ENCODE measurements at places on chromosomes 6 and 20.
A peak's percentile ranks its signal among the peaks of the same experiment; 100 is the strongest.

DNA sequence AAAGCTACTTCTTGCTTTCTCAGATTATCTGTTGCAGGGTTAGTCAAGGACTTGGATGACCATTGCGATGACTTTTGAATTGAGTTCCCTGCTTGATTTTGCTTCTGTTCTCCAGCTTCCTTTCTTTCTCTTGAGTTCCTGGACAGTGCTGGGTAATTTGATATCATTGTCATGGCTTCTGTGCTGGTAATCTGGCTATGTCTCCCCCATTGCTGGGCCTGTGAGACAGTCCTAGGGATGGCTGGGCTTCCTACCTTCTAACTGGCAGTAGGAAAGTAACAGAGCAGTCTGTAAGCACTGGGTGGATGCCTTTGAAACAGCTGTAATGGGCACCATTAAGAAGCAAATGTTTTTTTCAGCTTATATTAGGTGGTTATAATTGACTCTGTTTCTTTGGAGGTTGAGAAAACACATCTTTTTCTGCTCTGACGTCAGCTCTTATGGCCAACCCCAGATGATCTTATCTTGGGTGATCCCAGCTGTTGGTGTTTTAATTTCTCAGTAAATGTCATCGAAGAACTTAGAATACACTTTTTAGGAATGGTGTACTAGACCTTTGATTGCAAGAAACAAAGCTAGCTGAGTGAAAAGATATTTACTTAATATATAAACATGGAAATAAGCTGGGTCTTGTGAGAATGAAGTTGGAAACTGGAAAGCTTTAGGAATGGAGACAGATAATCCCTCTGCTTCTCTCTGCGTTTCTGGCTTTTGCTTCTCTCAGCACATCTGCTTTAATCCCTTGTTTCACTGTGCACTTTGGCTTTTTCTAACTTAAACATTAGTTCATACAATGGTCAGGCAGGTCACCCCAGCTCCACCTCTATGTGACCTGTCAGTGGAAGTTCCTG, 195.0 kb upstream of the MAN1A1 start:
- DNase-seq, result no peak

DNA sequence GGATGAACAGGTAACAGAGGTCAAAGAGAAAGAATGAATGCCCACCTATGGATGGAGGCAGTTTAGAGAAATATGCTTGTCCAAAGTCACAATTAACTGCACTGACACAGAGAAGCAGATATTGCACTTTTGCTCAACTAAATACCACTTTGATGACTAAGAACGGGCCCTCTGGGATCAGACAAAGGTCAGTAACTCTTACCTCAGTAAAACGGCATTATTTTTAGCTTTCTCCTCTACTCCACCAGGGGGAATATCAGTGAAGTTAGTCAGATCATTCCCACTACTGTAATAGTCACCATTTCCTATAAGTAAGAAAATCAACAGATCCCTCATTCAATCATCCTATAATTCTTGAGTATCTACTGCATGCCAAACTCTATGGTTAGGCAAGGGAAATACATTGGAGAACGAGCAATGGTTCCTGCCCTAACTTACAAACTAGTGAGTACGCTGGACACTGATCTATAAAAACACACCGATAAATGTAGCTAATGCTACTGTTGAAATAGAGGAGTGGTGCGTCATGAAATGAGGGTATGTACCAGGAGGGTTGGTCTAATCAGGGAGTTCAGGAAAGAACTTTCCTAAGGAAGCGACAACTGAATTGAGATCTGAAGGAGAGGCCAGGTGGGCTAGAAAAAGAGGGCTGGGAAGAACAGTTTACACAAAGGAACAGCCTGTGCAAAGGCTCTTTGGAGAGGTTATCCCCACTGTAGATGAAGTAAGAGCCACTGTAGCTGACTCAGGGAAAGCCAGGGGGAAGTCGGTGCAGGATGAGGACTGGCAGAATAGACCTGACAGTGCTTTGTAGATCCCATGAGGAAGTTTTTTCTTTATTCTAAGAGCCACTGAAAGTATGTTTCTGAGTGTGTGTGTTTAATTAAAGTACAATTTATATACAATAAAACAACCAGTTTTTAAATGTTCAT, 9.2 kb downstream of the ECI2 start:
- no peak for DNase-seq

DNA sequence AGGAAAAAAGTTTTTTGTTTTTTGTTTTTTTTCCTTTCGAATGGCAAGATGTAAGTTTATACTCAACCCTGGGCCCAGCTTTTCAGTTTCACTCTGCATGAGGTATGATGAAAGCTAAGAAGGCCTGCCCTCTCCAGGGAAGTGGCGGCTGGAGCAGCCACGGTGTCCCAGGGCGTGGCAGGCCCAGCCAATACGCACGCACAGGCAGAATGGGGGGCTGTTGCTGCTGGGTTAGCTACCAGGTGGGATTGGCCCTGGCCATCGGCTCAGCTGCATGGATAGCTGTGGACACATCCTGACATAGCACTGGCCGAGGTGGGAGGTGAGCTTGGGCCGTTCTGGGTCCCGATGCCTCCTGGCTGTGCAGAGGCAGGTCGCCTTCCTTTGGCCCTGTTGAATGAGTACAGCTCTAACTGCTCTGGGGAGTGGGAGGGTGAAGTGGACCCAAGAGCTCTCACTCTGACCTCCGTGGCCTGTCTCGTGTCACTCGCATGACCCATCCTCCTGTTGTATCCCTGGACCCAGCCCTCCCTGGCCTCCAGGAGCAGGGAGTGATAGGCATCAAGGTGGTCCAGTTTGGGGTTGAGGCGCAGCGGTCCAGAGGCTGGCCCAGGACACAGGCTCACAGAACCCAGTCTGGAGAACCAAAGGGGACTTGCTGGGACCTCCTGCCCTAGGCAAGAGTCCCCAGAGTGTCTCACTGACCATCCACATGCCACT, 18.1 kb downstream of the MYT1 start:
- no peak for DNase-seq

DNA sequence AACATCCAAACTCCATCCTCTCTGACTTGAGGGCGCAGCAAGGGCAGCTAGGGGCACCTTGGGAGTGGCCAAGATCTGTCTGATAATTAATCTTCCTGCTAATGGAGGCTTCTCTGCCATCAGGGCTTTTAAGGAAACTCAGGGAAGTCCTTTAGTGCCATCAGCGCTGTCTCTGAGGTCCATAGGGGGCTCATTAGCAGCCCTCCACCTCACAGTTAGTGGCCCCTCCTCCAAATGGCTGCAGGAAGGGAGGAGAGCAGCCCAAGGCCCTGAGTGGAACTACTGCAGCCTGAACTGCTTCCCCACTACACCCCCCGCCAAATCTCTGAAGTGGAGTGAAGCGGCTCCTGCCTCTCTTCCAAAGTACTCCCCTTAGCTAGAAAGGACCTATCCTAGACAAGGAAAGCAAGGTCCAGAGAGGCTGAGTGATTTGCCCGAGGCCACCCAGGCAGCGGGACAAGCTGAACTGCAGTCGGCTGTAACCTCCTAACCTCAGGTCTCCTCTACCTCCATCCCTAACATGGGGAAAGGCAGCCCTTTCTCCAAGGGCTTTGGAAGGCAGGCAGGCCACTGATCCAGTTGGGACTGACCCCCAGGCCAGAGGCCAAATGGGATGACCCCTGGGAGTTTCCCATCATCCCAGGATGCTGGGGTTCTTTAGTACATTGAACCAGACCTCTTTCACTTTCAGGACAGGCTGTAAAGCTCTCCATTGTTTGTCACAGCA, 39.5 kb upstream of the ZFAND3 start:
- no peak for DNase-seq

- no peak for DNase-seq
These were observed 78.8 kb upstream of the DEFB112 start for GRCh38 chr6:50128420-50129005.

DNA sequence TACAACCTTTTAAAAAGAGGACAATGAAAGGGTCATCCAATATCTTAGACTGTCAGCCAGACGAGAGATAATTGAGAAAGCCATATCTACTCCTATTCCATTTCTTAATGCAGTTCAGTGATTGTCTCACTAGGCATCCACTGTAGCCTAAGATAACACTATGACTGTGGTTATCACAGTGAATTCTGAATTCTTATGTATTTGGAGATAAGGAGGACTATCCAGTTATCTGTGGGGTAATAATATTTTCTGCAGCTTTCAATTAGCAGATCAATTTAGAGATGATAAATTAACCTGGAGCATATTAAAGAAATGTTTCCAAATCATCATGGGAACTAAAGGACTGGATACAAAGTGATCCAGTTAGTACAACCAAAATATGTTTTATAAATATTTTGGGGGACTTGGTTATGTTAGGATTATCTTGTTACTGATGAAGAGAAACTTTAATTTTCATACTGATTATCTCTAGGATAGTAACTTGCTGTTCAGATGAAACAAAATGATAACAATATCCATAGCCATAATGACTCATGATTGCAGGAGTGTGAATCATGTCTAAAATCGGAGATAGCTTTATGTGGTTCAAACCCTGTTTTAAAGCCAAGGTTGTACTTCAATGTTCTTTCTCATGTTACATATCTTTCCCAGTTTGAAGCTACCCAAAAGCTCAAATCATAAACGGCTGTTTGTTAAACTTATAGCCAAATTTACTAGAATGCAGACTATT, 1152.0 kb downstream of the HACE1 start:
- no peak for DNase-seq

- no peak for DNase-seq
These were observed 21.3 kb downstream of the DSP start for GRCh38 chr6:7562769-7563168.

DNA sequence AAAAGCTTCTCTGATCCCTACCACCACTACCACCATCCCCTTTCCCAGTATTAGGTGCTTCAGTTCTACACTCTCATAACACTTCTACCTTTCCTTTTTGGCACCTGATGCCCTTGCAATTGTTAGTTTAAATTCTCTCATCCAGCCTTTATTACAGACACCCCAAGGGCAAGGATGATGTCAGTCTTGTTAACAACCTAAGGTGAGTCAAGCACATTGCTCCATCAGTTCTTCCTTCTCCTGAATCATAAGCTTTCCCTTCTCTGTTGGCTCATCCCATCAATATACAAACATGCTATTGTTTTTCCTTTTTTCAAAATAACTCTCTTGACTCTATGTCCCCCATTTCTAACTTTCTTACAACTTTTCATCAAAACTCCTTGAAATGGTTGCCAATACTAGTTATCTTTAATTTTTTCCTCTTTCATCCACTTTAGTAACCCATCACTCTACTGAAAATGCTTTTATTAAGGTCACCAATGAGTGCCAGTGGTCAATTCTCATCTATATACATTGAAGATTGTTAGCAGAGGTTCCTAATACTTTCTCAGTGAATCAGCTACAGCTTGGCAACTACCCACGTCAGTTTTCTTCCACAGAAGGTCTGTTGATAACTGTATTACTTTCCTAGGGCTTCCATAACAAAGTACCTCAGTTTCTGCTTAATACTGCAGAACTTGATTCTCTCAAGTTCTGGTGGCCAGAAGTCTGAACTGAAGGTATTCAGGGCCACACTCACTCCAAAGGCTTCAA, 97.1 kb upstream of the FLRT3 start:
- DNase-seq, result no peak

DNA sequence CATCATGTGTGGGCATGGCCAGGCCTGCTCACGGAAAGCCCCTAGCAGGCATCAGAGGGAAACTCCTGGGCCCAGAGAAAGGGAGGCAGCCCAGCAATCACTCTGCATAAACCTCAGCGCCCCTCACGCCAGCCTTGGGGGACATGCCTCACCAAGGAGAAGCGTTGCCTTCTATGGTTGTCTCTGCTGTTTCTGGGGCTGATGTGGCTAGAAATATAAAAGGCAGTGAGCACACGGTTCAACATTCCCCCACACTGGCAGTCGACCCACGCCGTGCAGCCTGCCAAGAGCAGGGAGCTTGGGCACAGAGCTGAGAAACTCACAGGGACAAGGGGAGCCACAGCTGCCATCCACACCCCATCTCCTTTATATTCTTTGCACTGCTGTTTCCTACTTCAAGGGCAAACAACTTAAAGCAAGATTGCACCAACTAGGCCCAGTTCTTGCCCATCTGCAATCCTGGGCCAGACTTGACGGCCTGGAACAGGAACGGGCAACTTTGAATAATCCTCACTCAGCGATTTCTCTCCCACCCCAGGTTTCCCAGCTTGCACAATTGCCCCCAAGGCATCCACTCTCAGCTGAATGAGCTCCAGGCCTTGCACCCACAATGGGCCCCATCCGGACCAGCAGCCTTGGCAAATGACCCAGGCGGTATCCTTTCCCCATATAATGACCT, 35.5 kb upstream of the FOXC1 start:
- no peak for DNase-seq

DNA sequence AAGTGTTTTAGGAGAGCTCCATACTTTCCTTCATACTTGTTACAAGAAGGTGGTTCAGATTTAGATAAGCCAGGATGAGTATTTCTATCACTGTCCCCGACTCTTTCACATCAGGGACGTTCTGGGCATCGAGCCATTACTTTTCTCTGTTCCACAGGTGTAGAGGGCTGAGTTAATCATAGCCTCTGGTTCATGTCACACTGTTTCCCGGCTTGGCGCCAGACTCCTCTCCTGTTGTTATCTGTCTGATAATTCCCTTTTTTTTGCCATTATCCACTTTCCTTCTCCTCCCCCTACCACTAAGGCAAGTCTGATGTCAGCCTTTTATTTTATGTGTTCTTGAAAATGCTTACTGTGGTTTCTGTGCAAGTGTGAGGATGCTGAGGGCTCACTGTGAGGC, 593.4 kb downstream of the UTRN start:
- DNase-seq, result no peak

GRCh38 chr20:137668-138490, 4.5 kb upstream of the DEFB126 start:
- DNase-seq, result no peak

- DNase-seq, result no peak
These were observed 306 bp downstream of the EBF4 start for GRCh38 chr20:2692886-2693285.

DNA sequence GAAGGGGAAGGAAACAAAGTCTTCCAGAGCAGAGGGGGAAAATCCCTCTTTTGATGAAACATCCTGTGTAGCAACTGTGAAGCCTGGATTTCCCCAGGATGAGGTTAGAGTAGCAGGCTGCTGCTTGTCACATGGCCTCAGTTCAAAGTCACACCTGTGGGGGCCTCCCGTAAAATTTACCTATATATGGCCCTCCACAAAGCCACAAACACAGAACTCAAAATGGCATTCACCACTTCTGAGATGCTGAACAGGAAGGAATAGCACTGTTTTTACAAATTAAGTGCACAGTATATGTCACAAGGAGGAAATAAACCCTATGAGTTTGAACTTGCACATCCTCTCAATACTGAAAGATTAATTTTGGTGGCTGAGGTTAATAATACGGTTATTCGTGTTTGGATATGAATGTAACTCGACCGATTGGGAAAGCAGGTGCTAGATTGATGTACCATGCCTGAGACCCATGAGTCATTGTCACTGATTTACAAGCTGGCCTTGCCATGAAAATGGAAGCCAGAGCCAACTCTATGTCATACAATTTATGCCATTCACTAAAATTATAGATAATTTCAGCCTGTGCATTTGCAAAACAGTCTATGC, 70.6 kb downstream of the SGK1 start:
- DNase-seq, result peak; percentile 17
